ENCODE measurements at places on chromosomes 2 and 18.

GRCh38 chr18:47781561-47781960 lies 148.9 kb downstream of the SMAD2 start:
- DNase-seq = no peak

- no peak for DNase-seq
These were observed 58.4 kb downstream of the ALPK2 start for GRCh38 chr18:58570360-58571064.

GRCh38 chr2:212770240-212770639 lies 231.6 kb upstream of the ERBB4 start:
- DNase-seq = no peak

DNA sequence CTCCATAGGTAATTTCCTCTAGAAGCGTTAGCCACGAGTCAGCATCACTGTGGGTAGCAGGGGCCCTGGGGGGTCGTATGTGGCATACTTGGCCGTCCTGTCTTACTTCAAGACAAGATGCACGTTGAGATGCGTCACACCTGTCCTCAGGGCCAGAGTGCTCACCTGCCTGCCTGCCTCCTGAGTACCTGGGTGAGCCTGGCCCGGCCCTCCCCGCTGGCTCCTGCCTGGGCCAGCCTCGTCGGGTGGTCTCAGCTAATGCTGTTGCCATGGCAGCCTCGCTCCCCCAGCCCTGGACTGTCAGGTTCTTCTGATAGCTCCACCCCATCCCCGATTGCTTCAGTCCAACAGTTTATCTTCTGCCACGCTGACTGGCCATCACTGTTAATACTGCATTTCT lies 232.4 kb downstream of the GBX2 start:
- DNase-seq = no peak

- DNase-seq = no peak
These were observed 762.4 kb downstream of the DSC3 start for GRCh38 chr18:30280186-30280585.

DNA sequence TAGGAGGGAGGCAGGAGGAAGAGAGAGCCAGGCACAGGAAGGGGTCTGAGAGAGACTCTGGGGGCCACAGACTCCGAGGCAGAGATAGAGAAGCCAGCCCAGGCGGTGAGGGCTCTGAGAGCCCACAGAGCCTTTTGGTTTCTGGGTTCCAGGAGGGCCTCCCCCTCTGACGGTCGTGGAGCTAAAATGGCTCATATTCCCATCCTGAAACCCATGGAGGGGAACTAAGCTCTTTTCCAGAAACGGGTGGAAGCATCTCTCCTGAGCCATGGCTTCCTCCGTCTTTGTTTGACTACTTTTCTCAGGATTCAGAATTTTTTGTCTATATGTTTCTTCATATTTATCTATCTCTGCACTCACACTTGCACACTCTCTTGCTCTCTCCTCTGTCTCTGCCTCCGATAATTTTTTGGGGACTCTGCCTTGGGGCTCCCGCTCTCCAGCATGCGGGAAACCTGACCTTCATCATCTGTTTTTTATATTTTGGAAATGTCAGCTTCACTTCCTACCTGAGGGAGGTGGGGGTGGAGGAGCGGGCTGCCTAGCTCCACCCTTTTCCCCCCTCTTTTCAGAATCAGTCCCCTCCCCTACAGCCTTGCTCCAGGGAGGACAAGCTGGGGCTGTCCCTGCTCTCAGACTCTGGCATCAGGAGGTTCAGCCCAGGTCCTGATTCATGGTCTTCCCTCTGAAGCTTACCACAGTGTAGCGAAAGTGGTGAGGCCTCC lies 5.0 kb upstream of the PKDCC start:
- DNase-seq = no peak

- DNase-seq = peak; percentile 61
These were observed 13.2 kb downstream of the MAP4K4 start for GRCh38 chr2:101710471-101711318.

GRCh38 chr18:55466789-55467188 lies 121.2 kb downstream of the TCF4 start:
- DNase-seq = no peak

GRCh38 chr2:41267929-41268659 lies 779.7 kb upstream of the PKDCC start:
- DNase-seq = no peak

DNA sequence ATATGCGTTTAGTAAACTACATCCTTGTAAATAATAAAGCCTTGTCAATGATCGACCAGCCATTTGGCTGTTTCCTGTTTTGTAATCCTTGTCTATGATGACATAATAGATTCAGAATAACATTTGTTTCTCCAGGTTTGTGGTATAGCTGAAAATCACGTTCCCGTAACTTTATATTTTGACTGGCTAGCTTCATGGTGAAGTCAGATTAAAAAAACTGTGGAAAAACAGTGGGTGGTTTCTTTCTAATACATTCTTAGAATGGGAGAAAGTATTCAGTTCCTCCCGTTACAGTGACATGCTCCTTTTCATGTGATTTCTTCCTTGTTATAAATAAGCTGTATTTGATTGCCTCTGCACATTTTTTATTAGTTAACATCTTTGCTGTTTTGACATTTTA lies 366.9 kb downstream of the NYAP2 start:
- no peak for DNase-seq

DNA sequence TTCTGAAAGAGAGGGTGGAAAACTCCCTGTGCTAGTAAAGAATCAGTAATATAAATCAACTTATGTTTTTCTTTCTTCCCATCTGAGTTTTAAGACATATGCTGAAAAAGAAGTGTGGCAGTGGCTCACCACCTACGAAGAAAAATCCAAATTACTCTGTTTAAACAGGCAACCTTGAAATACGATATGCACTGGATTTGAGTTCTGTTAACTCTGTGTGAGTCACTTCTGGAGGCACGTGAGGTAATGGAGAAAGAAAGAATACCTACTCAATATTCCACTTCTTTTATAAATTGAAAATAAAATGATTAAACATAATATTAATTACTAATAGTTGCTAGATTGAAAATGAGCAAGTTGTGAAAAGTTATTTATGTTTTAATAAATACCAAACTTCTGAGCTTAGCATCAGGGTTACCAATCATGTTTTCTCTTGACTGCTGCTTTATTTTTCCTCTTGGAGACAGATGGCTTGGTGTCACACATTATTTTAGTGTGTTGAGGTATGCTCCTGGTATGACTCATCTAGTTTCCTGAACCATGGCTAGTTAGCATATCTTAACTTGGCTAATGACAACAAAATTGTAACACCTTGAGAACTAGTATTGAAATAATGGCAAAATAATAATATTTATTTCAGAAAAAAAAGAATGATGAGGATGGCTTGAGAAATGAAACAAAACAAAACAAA lies 1705.5 kb upstream of the PIK3C3 start:
- peak; percentile 35 for DNase-seq

DNA sequence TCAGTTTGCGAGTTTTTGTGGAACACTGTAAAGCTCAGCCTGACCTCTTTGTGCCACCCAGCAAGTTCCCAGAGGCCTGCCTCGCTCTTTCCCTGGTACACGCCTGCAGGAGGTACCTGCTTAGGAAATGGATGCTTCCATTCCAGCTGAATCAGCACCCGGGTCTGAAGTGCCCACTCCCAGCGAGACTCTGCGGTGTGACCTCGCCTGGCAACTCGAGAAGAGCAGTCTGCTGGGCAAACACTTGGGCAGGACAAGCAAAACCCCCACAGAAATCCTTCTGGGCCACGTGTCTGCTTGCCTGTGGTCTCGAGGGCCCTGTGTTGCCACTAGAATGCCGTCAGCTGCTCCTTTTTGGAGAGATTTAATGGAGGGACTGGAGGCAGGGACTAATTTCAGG lies 127.6 kb downstream of the MAPK4 start:
- DNase-seq = no peak

Data from NCI-H524 (cell line).